Fibroblast of pulmonary artery (primary cell): ENCODE measurements at places on chromosomes 13 and 19.

DNA sequence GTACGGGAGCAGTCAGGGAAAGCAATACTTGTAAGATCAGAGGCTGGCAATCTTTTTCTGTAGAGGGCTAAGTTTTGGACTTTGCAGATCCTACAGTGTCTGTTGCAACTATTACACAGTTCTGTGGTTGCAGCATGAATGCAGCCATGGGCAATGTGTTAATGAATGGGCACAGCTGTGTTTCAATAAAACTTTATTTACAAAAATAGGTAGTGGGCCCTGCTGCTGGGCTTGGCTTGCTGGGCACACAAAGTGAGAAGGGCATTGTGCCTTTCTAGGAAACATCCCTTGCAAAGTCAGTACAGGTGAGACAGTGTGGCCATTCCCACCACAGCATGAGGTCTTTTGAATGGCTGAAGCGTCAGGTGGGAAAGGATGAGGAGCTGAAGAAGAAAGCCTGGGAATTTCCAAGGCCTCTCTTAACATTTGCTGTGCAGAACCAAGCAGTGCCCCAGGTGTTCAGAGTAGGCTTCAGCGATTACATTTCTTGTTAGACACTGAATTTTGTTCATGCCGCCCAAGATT, 9.1 kb downstream of the KL start:
- DNase-seq = no peak

DNA sequence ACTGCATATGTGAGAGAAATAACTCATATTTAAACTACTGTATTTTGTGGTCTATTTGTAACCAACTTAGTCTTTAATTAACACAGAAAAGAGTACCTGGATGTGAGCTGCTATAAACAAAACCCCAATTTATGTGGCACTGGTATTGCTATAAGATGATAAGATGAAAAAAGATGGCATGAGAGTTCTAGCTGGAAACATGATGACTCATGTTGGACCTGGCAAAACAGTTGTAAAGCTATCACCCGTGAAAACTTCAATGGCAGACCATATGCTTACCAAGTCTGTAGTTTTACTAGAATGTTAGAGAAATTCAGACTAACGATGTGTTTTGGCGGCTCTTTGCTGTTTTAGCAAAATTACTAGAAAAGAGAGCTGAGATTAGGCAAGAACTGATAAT, 69.6 kb upstream of the PCDH9 start:
- DNase-seq = peak; percentile 55

GRCh38 chr19:33507021-33507956, 14.3 kb downstream of the PEPD start:
- DNase-seq = no peak

DNA sequence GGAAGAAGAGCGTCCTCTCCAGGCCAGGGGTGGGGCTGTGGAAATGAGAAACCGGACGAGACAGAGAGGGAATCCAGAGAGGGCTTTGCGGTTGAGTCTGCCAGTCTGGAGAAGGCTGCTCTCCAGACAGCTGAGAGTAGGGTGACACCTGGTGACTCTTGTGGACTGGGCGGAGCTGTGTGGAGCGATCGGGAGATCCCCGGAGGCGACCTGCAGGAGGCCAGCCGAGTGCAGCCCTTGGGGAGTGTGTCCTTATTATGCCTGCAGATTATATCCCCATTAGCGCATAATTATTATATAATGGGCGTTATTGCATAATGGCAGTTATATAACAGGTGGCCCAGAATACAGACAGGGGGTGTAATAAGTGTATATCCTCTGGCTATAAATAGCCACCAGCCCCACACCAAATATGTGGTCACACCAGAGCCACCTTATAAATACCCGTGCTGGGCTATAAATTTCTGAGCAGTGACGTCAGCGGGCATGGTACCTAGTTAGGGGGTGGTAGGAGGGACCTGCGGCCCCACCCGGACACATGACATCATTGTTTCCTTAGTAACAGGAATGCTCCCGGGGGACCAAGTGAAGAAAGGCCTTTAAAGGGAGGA, 41.2 kb downstream of the NFIX start:
- peak; percentile 69 for DNase-seq

- DNase-seq = peak; percentile 98
Measured at GRCh38 chr19:20661150-20661819, at the start of gene ZNF626. Gene ZNF626 (minus strand): TSS chr19:20661571. CDS start chr19:20661446, 125 bp downstream.

GRCh38 chr19:16094360-16095070, 17.2 kb upstream of the RAB8A start:
- DNase-seq = no peak

DNA sequence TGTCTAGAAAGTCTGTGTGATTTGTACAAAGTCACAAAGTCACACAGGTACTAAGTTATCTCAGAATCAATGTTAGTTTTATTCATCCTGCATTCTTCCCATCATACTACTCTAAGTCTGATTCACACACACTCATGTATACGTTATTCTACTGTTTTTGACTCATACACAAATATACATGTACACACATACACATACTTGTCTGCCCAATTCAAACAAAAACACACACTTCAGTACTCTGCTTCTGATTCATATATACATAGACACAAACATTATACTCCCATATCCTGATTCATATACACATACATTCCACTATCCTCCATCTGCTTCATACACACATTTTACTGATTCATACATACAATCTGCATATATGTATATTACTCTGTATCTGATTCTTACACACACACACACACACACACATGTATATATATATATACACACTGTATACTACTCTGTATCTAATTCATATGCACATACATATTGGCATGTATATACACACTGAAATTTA, 69.3 kb downstream of the KLF12 start:
- DNase-seq = no peak

DNA sequence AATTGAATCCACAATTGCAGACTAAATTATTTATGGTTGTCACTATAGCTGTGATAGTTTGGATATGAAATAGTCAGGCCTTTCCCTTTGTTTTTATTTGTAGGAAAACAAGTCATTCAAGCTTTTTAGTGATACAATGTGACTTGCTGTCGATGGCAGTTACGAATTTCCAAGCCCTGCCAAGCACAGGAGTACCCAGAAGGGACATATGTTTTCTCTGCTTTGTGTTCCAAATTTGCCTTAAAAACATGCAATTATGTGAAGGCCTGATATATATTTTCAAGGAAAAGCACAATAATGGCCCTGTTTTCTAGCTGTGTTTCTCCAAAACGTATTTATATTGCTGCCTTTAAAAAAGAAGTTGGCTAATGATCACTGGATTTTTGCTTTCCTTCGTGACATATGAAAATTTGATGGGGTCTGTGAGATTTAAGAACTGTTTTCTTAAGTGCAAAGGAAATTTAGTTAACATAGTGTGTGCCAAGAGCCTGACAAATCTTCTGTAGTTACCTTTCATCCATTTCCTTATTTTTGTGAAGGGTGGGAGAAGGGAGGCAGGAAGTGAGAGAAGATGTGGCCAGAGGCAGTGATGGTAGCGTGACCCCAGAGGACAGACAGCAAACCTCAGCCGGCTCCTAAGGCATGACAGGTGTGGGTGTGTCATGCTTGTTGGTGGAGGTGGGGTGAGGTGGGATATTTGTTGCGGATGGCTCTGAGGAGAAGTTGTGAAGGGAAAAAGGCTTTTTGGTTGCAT, 79.6 kb downstream of the TEX26 start:
- no peak for DNase-seq

DNA sequence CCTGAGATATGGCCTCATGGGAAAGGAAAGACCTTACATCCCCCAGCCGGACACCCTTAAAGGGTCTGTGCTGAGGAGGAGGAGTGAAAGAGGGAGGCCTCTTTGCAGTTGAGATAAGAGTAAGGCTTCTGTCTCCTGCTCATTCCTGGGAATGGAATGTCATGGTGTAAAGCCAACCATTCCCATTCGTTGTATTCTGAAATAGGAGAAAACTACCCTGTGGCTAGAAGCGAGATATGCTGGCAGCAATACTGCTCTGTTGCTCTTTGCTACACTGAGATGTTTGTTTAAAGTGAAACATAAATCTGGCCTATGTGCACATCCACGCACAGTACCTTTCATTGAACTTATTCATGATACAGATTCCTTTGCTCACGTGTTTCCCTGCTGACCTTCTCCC, 783 bp upstream of the ZNF587B start:
- DNase-seq = peak; percentile 81
